ENCODE measurements at places on chromosomes 12 and 14.

DNA sequence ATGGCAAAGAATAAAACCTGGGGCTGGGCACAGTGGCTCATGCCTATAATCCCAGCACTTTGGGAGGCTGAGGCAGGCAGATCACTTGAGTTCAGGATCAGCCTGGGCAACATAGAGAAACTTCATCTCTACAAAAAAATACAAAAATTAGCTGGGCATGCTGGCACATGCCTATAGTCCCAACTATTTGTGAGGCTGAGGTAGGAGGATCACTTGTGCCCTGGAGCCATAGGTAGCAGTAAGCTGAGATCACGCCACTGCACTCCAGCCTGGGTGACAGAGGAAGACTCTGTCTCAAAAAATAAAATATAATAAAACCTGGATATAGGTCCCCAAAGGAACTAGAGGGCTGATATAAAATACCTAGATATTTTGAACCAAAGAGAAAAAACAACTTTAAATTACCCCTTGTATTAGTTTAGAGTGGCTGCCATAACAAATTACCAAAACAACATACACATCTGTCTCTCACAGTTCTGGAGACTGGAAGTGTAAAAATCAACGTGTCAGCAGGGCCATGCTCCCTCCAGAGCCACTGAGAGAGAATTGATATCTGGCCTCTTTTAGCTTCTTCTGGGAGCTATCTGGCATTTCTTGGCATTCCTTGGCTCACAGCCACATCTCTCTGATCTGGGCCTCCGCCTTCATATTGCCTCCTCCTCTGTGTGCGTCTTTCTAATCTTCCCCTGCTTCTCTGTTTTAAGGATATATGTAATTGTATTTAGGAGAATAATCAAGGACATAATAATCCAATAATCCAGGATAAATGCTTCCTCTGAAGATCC, 47.9 kb upstream of the ATF7IP start:
- no peak for DNase-seq

DNA sequence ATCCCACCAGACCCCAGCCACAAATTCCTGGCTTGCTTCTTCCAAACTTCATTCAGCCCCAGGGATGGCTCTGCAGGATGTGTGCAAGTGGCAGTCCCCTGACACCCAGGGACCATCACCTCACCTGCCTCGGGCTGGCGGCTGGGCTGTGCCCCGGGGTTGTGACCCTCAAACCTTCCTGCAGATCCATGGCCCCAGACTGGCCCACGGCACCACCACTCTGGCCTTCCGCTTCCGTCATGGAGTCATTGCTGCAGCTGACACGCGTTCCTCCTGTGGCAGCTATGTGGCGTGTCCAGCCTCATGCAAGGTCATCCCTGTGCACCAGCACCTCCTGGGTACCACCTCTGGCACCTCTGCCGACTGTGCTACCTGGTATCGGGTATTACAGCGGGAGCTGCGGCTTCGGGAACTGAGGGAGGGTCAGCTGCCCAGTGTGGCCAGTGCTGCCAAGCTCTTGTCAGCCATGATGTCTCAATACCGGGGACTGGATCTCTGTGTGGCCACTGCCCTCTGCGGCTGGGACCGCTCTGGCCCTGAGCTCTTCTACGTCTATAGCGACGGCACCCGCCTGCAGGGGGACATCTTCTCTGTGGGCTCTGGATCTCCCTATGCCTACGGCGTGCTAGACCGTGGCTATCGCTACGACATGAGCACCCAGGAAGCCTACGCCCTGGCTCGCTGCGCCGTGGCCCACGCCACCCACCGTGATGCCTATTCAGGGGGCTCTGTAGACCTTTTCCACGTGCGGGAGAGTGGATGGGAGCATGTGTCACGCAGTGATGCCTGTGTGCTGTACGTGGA, at the start of gene PSMB11:
Gene PSMB11 (plus strand): TSS at position 51 of the 804 bp plus-strand sequence. CDS start 14 bp downstream, at position 65.
- no peak for DNase-seq

DNA sequence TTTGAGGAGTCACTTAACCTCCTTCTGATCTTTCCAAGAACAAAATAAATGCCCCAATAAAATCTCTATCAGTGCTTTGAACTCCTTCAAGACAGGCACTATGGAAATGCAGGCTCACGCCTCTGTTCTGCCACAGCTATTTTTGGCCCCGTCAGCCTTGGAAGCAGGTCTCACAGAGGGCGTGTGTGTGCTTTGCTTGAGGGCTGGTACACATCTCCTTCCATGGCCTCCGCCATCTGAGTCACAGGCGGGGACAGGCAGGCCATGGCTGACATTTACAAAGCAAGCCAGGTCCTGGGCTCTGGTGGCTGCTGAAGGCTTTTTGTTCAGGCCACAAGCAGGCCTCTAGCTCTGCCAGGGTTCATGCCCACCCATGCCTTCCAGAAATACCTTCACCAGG, 16.0 kb downstream of the PRIMA1 start:
- DNase-seq = no peak

- DNase-seq = no peak
Observed at GRCh38 chr12:27107986-27108385, 25.6 kb upstream of the C12orf71 start.

DNA sequence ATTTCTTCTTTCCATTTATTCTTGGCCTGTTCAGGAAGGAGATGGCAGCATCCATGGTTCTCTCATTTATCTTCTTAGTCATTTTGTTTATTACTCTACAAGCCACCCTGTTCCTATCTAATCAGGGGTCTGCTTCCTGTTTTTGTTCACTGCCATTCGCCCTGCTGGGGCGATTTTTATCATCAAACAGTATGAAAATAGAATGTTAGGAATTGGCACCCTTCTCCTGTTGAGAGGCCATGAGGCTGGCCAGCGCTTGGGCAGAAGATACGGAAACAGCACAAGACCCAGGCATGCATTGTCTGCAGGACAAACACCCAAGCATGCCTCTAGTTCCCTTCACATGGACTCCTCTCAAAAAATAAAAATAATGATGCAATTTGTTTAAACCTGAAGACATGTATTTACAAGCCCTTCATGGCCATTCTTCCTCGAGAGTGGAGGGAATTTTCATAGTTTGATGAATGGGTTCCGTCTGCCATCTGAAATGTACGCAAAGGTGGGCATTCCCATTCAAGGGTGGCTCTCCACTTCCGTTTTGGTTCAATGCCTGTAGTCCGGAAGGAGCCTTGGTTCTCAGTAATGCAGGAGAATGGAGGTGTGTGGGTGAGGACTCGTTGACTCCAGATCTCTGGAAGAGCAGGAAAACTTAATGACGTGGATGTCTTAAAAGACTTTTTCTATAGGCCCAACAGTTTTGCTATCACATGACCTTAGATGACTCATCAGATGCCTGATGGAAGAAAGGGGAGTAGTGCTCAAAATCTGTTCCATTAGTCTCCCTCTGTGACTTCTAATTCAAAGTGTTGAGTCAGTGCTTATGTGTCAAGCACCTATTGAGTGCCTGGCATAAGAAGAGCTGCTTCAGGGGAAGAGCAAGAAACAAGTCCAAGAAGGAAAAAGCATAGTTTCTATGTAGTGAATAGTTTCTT, 252.4 kb upstream of the TBX3 start:
- DNase-seq = no peak

DNA sequence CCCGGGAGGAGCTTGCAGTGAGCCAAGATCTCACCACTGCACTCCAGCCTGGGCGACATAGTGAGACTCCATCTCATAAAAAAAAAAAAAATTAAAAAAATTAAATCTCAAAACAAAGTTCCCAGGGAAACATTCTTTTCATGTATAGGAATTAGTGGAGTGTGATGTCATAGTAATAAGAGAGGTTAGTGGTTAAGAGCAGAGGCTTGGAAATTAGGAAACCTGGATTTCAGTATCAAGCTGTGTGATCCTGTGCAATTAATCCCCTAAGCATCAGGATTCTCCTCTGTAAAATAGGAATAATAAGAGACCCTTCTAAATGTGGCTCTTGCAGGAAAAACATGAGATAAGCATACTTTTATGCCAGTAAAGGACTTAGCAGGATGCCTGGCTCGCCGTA, 3.1 kb upstream of the TXNRD1 start:
- DNase-seq = no peak

Measured in heart right ventricle (tissue), 16 donors.